ENCODE measurements at places on chromosomes 3 and 15.

DNA sequence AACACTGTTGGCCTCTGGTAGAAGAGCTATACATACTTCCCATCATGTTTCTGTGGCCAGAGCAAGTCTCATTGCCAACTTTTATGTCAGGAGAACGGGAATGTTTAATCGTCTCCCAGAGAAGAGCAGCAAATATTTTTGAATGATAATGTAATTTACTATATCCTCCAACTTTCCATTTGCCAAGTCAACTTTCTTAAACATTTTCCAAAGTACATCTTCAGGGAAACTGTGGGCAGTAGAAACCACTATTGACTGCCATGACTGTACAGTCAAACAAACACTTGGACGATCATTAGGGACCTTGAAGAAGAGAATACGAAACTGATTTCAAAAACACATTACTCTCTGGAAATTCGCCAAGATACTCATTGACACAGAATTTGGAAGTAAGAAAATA, 201.5 kb downstream of the GABRB3 start:
- no peak for DNase-seq

GRCh38 chr15:22258398-22259150, 178.2 kb downstream of the OR4M2 start:
- no peak for DNase-seq

DNA sequence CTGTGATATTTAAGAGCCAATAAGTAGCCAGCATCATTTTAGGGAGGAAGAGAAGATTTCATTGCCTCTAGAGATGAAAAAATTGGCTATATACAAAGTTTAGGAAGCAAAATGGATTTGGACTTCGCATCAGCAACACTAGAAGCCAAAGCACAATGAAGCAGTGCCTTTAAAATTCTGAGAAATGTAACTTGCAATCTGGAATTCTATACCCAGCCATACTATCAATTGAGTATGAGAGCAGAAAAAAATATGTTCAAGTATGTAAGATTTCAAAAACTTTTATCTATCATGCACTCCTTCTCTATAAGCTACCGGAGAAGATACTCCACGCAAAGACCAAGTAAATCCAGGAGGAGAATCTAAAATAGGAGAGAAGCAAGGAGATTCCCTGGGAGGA, 47.4 kb upstream of the ATP13A3 start:
- no peak for DNase-seq

GRCh38 chr15:45037936-45038335, 14.9 kb downstream of the SORD start:
- DNase-seq = no peak

GRCh38 chr15:78329625-78330024, 10.5 kb upstream of the CRABP1 start:
- no peak for DNase-seq

GRCh38 chr3:171982828-171983227, 56.5 kb upstream of the FNDC3B start:
- no peak for DNase-seq

DNA sequence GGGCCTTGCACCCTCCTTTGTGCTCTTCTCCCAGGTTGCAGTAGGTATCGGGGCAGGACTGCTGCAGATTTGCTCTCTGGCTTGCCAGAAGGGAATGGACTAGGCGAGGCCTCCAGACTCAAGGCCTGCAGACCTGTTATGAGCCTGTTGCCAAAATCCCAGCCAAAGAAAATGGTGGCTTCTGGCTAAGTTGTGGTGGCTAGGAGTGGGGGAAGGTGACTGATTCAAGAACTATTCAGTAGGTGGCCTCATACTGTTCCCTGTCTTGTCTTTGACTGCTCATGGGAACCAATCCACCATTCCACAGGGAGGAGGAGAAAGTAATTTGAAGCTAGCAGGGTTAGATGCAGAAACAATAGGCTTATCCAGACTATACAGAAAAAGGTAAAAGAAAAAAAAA, 380.4 kb upstream of the PROK2 start:
- no peak for DNase-seq

DNA sequence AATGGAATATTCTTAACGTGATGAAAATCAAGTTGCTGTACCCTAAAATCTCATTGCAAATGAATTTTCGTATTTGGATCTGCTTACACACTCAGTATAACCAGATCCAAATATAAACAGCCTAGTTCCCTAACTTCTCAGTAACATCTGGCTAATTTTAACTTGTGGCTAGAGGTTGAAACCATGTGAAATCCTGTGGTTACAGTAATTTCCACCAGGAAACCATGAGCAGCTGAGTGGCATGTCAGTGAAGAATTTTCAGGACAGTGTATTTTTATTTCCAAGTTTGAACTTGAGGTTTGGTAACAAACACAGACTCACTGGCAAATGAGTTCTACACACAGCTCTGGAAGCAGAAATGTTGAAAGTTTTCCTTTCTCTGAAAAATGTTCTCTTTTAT, 754.1 kb downstream of the NR2F2 start:
- no peak for DNase-seq

GRCh38 chr3:149340310-149340933, 7.0 kb upstream of the TM4SF18 start:
- no peak for DNase-seq

DNA sequence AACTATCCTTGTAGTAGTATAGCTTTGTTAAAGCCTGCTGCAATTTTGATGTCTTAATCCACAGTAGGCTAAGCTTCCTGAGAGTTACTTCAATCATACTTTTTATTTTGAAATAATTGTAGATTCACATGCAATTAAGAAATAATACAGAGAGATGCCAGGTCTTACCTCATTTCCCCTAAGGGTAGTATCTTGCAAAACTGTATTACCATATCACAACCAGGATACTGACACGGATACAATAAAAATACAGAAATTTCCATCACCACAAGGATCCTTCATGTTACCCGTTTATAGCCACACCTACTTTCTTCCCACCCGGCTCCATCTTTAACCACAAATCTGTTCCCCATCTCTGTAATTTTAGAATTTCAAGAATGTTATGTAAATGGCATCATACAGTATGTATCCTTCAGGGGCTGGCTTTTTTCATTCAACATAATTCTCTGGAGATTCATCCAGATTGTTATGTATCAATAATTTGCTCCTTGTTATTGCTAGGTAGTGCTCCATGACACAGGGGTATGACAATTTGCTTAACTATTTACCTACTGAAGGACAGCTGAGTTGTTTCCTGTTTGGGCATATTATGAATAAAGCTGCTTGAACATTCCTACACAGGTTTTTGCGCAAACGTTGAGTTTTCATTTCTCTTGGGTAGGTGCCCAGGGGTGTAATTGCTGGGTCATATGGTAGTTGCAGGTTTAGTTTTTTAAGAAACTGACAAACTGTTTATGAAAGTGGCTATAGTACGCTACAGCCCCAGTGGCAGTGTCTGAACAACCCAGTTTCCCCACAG, 21.6 kb downstream of the BDH1 start:
- DNase-seq = no peak

- no peak for DNase-seq
Observed at GRCh38 chr3:47283591-47284364, 1.0 kb downstream of the KLHL18 start.

GRCh38 chr3:78497767-78498166, 1270.0 kb downstream of the ROBO1 start:
- no peak for DNase-seq

DNA sequence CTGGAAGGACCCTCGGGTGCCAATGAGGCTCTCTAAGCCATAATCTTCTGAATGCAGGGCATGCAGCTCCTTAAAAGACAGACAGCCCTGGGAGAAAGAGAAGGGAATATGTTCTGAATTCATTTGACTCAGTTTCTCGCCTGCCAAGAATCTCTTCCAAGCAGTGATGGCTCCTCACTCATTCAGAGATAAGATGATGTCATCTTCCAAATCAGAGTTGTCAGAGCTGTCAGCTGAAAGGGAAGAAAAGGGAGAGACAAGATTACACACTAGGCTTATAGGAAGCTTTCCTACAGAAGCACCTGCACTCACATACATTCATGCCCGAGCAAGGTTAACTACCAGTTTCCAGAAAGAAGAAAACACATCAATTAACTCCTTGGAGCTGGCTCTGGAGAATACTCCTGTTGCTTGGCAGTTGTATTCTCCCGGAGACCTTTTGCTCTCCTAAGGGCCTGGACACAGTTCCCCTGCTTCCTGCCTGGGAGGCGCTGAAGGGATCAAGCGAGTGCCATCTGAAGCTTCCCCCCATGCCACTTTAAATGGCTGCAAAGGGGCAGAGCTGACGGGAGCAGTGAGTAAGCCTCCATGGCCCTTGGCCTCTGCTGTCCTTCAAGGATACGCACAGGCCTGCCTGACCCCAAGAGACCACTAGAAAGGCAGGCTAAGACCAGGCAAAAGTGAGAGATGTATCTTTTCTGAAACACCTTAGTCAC, 7.7 kb downstream of the RBM15B start:
- no peak for DNase-seq

DNA sequence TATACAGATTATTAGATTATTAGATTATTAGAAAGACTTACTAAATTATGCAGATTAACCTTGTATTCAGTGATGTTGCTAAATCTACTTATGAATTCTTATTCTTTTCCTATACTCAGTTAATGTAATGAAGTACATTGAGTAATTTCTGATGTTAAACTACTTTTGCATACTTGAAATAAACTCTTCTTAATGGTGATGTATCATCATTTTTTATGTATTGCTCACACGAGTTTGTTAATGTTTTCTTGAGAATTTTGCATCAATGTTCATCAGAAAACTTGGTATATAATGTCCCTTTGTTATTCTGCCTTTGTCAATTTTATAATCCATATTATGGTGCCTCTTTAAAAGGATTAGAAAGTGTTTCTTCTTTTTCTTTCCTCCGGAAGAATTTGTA, 163.2 kb upstream of the COL8A1 start:
- DNase-seq = no peak

- DNase-seq = no peak
Observed at GRCh38 chr3:183975981-183976662, 41.6 kb downstream of the ABCC5 start.

Measured in stimulated activated CD8-positive, alpha-beta memory T cell treated with anti-CD3 and anti-CD28 coated beads, Interleukin-4, amount 100 ng/mL, for 1 hour (primary cell).